SW 1271 (cell line): ENCODE measurements at places on chromosomes 3 and 15.

DNA sequence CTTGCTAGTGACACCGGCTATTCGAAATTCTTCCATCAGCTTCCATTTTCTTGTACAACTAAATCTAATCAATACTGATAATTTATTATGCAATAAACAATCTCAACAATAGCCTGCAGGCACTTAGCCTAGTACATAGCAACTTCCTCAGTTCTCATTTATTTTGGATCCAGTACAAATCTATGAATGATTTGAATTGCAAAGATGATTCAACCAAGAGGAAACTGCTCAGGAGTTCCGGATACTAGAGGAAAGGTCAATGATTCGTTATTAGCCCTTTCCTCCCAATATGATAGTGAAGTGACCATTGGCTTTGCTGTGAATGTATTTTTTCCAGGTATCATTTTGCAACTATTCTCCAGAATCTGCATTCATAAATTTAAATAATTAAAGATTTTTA lies 827.0 kb downstream of the CADM2 start:
- no peak for DNase-seq

DNA sequence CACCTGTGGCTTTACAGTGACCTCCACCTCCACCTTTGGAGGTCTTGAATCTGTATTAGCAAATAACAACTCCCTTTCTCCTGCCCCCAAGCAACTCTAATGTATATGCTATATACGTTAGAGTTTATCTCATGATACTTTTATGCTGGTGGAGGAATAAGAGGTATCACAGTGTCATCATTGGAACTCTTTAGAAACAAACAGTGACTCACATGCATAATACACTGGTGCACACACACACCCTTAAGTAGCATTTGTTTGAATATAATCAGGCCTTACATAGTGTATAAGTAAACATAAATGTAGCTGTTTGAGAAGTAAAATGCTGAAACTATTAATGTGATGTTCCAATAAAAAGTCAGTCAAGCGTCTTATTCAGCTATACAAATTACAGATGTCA lies 280.2 kb upstream of the C2CD4B start:
- DNase-seq: no peak

DNA sequence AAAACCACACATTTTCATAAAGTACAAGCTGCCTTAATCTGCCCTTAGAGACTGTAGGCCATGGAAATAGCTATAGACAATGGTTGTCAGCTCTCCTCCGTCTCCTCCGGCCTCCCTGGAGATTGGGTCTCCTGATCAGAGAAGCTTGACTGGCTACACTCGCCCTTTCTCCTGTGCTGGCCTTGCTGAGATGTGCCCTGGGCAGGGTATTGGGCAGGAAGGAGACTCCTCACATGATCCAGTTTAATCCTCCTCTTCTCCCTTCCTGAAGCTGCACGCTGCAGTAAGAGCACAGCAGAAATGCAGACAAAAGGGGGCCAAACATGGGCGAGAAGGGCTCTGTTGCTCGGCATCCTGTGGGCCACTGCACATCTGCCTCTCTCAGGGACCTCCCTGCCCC lies at the start of gene SLC24A5:
TSS of gene SLC24A5 (plus strand) at position 246 of the 400 bp plus-strand sequence. CDS start at position 301, 55 bp downstream.
- no peak for DNase-seq

DNA sequence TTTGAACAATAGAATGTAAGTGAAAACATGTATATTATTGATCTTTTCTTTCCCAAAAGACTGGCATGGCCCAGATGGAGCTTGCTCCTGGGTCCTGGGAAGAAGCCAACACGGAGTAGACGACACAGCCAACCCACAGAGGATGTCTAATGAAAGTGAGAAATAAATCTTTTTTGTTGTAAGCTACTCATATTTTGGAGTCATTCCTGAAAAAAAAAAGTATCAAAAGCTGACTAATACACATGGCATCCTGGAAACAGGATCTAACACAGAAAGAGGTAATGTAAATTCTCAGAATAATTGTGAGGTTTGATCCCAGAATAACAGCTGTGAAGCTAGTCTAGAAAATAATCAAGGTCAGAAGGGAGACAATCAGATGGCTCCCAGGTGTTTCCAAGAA lies 12.6 kb upstream of the FRMD5 start:
- DNase-seq: peak; percentile 49

DNA sequence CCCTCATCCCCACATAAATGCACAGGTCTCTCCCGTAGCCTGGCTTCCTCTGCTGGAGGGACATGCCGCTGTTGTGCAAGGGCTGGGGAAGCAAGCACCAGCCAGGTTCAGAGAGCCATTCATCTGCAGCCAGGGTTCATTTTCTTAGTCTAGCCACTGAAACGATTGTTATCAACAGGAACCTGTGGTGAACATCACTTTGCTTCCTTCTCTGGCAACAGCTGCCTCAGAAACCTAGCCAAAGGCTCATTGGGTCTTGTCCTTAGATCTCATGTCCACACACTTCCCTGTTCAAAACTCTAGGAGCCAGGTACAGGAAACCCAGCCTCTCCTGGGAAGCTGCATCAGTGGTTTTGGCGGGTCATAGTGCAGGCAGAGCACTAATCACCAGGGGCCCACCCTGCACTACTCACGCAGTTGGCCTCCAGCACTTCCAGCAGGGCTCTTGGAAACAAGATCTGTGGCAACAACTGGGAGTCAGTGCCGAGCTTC lies 47.0 kb downstream of the OXNAD1 start:
- no peak for DNase-seq

- no peak for DNase-seq
These were observed 3.9 kb downstream of the SLC6A1 start for GRCh38 chr3:10996345-10997013.

DNA sequence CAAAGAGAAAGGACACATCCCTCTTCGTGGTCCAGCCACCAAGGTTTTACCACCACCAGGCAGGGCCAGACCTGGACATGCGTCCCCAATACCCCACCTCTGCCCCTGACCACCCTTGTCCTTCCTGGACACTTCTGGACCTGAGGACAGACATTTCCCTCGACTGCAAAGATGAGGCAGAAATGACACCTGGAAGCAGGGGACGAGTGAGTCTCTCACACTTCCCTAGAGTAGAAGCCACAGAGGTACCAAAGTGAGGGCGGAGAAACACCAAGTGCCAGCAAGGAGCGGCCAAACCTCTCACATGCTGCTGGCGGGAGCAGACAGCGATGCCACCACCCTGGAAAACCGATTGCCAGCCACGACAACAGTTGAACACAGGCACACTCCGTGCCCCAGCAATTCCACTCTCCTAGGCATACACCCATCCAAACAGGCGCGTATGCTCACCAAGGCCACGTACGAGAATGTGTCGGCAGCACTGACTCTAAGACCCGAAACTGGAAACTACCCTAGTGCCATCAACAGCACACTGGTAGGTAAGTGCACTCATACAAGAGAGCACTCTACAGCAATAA lies 207.0 kb upstream of the NSMCE3 start:
- no peak for DNase-seq

DNA sequence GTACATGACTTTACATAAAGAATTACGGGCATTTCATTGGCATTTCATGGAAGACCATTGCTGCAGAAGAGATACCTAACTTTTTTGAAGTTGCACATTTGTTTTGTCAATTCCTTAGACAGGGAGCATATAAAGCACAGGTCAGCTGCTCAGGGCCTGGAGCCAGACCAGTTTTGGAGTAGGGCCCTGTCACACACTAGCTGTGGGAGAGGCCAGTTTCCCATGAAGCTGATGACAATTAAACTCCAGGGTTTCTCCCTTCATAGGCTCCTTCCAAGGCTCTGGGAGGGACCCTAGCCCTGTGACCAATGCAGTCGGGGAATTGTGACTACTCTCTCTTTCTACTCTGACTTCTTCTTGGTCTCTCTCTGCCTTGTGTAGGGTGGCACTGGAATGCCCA lies 107.3 kb upstream of the SELENOK start:
- no peak for DNase-seq

DNA sequence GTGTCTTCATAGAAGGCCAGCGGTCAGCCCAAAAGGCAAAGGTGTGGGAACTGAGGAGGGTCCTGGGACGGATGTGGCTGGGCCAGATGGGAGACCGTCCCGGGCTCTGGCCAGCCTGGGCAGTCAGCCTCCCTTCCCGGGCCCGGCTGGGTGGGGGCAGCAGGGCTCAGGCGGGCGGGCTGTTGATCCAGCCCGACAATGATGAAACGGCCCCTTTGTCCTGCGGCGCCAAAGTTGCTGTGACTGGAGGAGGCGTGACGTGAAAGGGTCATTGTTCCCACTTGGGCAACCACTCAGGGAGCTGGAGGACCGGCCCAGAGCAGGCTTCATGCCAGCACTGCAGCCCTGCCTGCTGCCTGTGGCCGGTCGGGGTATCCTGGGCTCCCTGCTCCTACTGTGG lies 16.5 kb downstream of the DUSP7 start:
- DNase-seq: no peak

DNA sequence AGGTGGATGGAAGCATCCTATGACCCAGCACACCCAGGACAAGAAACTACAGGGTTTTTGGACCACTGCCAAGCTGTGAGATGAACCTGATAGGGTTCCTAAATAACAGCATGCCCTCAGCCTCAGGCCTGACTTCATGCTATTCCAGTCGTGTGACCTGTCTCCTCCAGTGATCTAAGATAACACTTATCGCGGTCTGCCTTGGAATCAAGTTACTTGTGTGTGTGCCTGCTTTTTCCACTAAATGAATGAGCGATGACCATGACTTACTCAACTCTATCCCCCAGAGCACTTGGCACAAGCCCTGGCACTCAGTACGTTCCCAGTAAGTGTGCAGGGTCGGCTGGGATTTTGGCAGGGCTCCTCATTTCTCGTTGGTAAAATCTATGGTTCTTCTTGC lies 172.7 kb upstream of the TP63 start:
- DNase-seq: no peak

DNA sequence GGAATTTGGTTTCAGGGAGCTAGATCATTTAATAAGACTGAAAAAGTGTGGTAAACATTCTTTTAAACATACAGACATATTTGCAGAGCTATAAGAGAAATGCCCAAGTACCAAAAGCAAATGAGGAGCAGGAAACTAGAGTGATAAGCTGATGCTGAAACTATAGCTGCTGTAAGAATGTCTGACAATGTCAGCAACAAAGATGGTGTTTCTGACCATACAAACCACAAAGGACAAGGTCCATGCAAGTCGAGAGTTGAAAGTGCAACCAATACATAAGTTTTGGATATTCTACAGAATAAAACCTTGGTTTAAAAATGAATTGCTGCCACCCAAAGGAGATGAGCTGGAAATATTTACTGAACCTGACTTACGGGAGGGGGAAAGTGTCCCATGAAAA lies 610.2 kb downstream of the TBL1XR1 start:
- DNase-seq: no peak

- no peak for DNase-seq
These were observed 159.2 kb downstream of the ZPLD1 start for GRCh38 chr3:102593812-102594602.

- DNase-seq: no peak
These were observed 27.5 kb upstream of the FAM81A start for GRCh38 chr15:59410391-59410896.

GRCh38 chr3:152398495-152398894 lies 129.8 kb downstream of the MBNL1 start:
- DNase-seq: no peak

GRCh38 chr15:77650265-77650664 lies 17.6 kb upstream of the LINGO1 start:
- no peak for DNase-seq

- no peak for DNase-seq
These were observed 19.6 kb upstream of the OR5K4 start for GRCh38 chr3:98333989-98334606.

- no peak for DNase-seq
These were observed 221.4 kb downstream of the CADPS start for GRCh38 chr3:62653796-62654195.

- no peak for DNase-seq
These were observed 81.7 kb upstream of the PLCL2 start for GRCh38 chr3:16803019-16803418.

GRCh38 chr3:14796403-14797077 lies 22.2 kb upstream of the FGD5 start:
- DNase-seq: no peak

DNA sequence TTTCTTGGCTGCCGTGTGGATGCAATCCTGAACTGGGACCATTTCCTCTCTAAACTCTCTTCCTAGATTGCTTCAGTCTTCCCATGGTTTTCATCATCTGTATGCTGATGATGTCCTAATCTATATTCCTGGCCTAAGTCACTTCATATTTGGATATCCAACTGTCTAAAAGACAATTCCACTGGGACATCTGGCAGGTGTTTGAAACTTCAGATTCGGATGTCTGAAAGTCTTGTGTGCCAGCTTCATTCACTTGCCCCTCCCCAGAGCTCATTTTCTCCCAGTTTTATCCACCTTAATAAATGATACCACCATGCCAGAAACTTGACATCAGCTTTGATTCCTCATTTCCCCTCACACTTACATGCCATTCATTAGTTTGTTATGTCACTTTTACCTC lies 134.9 kb upstream of the PTX3 start:
- no peak for DNase-seq

DNA sequence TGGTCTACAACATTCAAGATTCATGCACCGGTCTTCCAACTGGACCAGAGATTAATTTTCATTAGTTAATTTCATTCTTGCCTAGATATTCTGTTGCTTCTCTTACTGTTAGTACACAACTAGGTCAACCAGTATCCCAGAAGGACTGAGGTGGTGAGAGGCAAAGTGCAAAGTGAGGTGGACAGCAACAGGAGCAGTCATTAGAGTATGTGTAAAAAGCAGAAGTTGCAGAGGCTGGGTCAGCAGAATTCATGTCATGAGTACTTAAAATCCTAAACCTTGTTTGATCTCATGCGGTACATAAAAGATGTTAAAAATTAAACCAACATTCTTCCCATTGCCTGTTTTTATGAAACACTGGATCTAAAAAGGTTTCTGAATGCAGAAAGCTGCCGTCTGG lies 46.7 kb downstream of the PARP14 start:
- DNase-seq: no peak

DNA sequence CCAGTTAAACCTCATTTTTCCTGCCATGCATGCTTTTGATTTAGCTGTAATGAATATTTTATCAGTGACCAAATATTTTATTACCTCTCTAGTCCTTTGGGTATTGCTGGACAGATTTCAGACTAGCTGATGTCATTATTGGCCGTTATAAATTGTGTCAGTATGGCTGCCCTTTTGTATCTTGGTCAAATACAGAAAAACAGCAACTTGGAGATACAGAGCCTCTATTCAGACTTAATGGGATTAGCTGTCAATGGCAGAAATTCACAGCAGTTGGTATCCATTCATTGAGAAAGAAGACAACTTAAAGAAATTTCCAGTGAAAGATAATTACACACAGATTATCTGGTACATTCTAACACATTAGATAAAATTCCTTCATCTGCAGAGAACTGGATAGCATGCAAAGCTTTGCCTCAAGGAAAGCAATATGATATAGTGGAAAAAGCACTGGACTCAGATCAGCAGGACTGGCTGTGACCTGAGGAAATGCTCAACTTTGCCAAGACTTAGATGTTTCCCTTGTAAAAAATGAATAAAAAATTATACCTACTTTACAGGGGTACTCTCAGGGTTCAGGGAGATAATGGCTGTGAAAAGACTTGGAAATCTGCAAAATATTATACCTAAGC lies 20.8 kb downstream of the COL6A6 start:
- DNase-seq: no peak
